GM12865 (cell line): ENCODE measurements at places on chromosomes 3 and 15.
A peak's percentile ranks its signal among the peaks of the same experiment; 100 is the strongest.

DNA sequence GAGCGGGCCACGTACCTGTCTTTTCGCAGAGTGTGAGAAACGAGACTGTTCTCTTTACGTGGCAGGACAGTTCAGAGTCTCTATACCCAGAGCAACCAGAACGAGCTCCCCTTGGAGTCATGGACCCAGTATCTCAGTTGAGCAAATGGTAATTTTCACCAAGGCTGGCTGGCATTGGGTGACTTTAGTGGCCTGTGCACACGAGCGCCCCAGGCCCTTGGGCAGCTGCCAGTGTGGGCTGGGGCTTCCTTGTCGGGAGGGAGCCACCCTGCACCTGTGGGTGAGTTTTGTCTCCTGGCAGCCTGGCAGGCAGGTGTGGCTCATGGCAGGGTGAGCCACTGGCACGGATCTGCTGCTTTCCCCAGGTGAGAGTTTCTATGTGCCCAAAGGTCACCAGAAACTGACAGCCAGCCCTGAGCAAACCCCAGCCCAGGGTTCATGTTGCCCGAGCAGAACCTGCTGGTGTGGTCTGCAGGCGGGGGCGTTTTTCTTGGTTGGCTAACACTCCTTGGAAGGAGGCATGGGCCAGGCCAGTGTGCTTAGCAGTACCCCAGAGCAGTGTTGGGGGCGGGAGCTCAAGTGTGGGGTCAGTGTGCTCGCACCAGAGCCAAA is 135.0 kb downstream of the TJP1 start:
- no peak for DNase-seq

DNA sequence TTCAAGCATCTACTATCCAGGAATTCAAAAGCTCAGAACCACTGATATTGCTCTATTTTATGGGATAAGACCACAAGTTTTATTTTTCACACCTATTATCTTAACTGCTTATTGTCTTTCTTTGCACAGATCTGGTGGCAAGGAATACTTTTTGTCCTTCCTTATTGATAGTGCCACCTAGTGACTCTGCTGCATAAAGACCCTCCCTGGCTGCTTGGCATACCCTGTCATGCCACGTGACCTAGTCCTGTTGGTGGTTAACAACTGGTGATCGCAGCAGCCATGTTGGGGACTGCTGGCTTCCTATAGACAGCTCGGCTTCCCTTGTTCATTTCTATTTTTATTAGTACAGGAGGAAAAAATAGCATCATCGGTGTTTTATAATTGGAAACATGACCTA is 236.3 kb downstream of the MEX3B start:
- peak; percentile 39 for DNase-seq

DNA sequence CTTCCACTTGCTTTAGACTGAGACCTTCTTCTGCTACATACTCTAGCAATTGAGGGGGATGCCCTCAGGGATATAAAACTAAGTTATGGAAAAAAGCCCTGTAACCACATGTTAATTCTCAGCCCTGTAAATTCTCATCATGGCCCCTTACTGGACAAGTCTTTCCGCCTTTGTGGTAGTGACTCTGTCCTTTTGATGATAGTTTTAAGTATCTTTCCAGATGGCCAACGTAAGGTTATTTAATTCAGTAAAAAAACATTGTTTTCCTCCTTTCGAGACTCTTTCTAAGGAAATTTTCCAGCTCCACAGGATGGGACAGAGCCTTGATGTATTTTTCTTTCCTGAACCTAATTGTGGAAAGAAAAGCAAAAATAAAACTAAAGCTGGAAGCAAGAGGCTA is 25.3 kb upstream of the TM4SF4 start:
- no peak for DNase-seq

DNA sequence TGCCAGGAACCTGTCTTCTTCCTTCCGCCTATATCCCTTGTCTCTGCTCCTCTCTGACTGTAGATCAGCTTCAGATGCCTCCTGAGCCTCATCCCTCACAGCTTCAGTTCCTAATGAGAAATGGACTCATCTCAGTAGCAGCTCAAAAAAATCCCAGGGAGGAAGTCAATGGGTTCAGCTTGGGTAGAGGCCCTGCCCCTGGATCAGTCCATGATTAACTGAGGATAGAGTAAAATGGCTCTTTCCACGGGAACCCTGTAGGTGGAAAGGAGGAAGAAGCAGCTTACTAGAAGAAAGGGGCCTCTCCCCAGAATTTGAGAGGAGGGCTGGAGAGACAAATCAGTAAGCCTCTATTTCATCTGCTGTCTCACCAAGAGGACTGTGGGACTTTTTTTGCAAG is 26.9 kb upstream of the HCN4 start:
- no peak for DNase-seq

- DNase-seq: no peak
These were observed 5.1 kb upstream of the IQSEC1 start for GRCh38 chr3:13078163-13078905.
